ENCODE measurements at places on chromosomes 1 and 21.

DNA sequence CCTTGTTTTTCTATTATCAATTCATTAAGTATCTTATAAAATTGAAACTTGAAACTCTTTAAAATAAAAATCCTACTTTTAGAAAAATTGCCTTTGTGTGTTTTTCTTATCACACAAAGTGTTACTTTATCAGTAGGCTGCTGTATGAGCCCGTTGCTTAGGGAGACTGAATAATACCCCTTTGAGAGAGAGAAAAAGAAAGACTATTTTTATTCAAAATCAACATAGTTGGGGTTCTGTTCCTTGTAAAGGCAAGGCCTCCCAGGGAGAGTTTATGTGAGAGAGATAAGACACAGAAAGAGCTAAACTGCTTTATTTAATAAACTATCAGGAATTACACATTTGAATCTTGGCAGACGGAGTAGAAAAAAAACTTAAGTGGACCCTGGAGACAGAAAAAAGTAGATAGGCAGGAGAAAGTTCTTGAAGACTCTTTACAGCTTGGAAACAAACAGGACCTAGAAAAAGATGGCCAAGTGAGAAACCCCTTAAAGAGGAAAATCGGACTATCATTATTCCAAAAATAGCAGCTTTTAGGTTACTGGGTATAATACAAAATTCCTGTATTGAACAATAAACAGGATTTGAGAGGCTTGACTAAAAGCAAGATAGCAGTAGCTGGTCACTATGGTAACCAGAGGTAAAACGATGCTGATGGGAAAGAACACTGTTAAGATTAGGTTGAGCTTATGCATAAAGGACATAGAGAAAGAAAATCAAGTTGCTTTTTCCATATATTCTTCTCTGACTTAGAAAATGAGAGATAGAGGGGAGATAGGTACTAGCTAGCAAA is 170.9 kb downstream of the LRRC7 start:
- DNase-seq, result no peak

GRCh38 chr1:208445758-208446203 is 201.6 kb upstream of the PLXNA2 start:
- DNase-seq, result no peak

- DNase-seq, result no peak
These were observed 360.9 kb downstream of the RRAGC start for GRCh38 chr1:38498686-38499085.

- DNase-seq, result no peak
These were observed 94.6 kb upstream of the TMPRSS2 start for GRCh38 chr21:41602531-41602930.

GRCh38 chr1:102879439-102879993 is 228.8 kb downstream of the COL11A1 start:
- DNase-seq, result no peak

DNA sequence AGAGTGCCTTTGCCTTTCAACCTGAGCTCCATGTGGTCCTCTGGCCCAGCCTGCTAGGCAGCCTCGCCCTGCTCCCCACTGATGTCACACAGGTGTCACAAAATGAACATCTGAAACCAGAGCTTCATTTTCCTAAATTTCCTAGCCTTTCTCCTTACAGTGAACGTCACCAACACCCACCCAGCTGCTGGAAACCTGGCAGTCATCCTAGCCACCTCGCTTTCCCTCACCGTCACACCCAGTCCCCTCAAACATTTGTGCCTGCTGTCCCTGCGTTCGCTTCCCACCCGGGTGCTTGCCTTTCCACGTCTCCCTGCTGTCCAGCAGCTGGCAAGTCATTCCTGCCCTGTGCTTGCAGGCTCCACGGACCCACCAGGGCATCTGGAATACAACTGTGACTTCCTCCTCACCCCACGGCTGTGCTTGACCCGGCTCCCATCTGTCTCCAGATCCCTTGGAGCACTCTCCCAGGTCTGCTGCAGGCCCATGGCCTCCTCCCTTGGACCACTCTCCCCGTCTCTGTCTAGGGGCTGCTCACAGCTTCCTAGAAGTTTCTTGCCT is 23.5 kb downstream of the ADARB1 start:
- no peak for DNase-seq

DNA sequence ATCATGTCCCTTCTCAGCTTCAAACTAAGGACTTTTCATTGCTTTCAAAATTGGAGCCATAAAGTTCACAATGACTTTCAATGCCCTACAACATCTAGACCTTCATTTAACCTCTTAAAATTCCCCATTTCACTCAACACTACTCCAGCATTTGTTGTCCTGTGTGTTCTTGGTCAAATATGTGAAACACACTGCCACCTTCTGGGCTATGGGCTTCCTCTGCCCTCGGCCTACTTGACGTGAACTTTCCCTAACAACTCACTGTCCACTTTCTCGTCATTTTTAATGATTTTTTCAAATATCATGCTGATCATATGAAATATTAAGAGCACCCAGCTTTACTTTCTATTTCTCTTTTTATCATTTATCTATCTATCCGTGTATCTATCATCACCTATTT is 2018.4 kb downstream of the NCAM2 start:
- DNase-seq, result no peak

DNA sequence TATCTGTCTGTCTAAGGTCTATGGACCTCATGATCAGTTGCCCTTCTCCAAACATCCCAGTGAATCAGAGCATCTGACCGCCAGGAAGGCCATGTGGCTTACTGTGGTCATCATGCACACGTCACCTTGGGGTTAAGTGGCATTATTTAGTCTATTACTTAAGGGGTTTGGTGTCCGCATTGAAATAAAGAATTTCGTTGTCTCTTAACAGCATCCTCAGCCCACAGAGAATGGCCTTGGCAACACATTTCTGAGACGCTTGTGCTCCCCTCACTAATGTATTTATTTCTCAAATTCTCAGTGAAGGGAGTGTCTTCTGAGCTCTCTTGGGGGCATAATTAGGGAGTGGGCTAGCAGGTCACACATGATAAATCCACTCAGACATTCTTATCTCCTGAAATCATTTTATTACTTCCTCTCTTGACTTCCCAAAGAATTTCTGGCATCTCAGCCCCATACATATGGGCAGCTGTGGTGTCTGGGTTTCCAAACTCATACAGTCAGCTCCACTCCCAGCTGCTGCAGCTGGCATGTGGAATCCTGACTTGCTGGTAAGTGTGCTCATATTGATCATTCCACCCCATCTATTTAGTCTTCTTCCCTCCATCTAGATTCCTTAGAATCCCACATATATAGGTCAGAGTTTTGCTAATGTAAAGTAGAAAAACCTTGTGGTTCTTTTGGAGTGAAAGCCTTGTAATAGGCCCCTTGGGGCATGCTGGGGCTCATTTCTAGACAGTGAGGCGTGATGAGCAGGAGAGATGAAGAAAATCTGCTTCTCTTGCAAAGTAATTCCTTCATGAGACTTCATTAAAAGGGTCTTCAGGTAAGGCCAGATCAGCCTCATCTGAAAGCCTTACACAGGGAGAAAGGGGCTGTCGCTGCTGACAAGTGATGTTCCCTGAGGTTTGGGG is 110.5 kb downstream of the HHAT start:
- no peak for DNase-seq

GRCh38 chr21:44006017-44006619 is 6.0 kb upstream of the TRAPPC10 start:
- DNase-seq, result no peak

DNA sequence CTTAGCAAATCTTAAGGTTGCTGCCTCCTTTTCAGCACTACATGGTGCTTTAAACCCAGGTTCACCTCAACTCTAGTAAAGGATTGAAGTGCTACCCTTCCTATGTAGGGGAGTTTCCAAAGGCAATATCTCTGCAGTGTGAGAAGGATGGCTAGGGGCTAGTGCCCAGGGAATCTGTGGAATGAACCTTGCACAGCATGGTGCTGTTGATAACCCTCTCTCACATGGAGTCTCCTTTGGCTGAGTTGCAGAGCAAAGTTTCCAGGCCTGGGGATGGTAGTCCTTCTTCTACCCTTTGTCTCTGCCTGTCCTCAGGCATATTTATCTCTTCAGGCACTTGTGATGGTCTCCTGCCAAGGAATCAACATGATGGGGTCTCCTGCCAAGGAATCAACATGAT is 59.4 kb downstream of the AXDND1 start:
- DNase-seq, result no peak

DNA sequence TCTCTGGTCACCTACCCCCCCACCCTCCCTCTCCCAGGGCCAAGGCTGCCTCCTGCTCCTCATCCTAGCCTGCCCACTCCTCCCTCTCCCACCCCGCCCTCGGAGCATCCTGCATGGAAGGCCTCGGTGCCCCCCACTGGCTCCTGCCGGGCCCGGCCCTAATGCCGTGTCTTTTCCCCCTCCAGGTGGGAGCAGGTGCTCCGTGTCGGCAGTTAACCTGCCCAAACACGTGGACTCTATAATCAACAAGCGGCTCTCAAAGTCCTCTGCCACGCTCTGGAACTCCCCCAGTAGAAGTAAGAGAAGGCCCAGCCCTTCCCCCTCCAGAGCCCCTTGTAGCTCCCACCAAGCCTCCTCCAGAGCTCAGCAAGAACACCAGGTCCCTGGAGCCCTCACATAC is 18.8 kb downstream of the MAP7D1 start:
- DNase-seq, result no peak

DNA sequence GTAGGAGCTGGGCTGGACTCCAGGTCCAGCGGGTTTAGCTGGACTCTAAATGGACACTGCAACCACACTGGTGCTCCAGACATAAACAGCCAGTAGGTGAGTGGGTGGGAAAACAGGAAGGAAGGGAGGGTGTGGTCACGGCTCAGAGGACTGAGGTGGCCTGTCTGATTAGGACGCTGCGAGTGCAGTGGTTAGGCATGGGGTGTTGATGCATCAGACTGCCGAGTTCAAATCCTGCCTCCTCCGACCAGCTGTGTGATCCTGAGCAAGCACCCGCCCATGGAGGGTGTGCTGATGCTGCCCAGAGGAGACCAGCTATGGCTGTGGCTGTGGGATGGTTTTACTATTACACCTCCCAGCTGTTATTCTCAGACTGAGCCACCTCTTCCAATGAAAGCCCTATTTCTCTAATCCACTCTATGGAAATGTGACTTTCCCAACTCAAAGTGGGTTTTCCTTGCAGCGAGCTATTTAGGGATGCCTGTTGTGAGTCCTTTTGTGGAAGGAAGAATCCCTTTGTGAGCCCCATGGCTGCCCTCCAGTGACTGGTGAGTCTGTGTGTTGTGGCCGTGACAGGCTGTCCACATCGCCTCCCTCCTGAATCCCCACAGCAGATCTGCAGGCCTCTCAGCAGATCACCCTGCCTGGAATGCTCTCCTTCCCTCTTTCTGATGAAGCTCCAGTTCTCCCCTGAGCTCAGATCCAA is 56.6 kb upstream of the EDN2 start:
- no peak for DNase-seq

- no peak for DNase-seq
These were observed 2.6 kb downstream of the HMGN2 start for GRCh38 chr1:26474818-26475217.

DNA sequence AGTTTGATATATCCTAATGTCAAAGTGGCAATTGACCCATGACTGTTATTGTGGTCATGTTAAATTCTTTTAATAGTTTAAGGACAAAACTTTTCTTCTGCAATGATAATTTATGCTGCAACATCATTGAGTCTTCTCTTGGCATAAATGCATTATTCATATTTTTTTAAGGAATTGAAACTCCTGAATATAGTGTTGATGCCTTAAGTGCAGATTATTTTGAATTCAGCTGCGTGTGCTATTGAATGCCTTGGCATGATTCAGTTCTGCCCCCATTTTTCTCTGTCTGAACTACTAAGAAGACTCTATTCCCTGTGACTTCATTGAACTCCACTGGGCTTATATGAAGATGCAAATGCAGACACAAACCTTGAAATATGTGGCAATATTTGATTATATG is 22.6 kb upstream of the NOS1AP start:
- no peak for DNase-seq

DNA sequence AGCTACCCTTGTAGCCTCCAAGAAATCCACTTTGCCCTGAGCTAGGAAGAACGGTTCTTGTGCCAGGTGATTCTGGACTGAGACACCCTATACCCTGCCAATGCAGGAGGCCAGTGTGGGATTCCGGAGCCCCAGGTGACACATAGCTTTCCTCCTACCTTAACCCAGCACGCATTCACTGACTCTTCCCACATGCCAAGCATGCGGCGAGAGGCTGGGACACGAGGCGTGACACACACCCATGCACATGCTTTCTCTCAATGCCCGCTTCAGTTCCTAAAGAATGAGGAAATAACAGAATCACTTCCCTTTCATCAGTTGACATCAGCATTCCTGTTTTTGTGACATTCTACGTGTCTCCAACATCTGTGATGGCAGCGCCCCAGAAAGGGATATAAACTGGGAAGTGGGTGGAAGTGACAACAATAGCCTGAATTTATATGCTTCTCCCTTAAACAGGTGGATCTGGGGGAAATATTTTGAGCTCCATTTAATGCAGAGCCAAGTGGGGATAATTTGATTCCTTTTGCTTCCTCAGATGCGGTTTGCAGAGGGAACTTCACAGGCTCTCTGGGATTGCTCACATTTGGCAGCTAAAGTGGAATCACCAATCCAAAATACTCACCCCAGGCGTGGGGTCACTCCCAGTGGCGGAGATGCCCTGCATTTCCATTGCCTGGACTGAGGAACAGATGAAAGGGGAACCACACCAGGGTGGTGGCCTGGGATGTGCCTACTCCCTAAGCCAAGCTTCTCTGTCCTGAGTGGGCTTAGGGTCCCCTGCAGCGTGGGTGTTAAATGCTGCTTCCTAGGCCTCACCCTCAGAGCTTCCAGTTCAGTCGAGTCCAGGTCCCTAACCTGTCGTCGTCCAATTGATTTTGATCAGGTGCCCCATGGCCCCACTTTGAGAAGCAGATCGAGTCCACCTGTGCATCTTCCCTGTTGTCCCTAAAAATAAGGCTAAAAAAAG is 445.1 kb downstream of the SIPA1L2 start:
- no peak for DNase-seq

DNA sequence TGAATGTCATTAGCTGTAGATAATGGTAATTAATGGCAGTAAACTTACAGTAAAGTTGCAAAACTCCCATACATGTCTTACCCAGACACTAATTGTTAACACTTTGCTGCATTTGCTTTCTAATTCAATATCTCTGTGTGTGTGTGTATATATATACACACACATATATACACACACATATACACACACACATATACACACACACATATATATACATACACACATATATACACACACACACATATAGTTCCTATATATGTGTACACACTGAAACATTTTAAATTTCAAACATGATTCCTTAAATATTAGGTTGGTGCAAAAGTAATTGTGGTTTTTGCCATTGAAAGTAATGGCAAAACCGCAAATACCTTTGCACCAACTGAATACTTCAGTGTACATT is 3.7 kb upstream of the EPHX1 start:
- DNase-seq, result no peak

DNA sequence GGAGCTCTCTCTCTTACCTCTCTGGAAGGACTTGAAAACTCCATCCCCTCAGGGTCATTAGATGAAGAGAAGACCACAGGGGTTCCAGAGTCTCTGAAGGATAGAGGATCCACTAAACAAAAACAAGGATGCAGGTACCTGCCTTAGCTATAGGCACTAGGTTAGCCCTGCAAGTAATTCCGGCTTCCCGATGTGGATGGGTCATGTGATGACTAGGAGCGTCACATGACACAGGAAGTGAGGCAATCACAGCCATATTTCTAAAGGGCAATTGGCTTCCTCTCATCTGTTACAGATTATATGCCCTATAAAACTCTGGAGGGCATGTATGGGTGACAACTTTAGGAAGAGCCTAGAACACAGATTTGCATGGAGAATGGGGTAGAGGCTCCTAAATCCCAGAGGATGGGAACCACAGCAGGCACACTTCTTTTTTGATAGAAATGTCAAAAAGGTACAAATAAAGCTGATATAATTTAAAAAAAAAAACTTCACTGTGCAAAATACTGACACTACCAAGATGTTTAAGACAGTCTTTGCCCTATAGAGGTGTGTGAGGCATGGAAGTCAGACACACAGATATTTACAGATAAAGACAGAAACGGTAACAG is 14.1 kb downstream of the ENTREP3 start:
- DNase-seq, result peak; percentile 84
